ENCODE measurements at places on chromosomes 12 and 14. TPM values are rescaled to one million over a fixed set of nuclear protein-coding genes. Genes with fewer than 3 reads are reported as not detected.

DNA sequence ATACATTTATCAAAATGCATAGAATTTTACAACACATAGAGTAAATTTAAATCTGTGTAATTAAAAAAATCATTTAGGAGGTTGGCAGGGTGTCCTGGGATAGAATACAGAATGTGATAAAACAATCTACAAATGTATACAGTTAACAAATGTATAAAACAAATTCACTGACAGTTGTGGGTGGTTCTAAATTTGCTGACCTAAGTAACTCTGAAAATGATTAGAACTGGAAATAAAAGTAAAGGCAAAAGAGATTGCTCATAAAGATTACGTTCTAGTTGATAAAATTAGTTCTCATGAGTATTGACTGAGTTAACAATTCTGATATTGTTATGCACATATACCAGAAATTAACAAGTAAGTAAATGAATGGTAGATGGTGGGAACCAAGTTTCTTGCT, 1827.3 kb upstream of the FLRT2 start:
- DNase-seq = no peak

KRT1 gene
- not detected for total RNA-seq

GRCh38 chr12:109953656-109954055, 42.5 kb downstream of the GIT2 start:
- no peak for DNase-seq

PMEL gene
- 0.55 TPM for total RNA-seq

CLEC4E gene
- total RNA-seq = not detected

DNA sequence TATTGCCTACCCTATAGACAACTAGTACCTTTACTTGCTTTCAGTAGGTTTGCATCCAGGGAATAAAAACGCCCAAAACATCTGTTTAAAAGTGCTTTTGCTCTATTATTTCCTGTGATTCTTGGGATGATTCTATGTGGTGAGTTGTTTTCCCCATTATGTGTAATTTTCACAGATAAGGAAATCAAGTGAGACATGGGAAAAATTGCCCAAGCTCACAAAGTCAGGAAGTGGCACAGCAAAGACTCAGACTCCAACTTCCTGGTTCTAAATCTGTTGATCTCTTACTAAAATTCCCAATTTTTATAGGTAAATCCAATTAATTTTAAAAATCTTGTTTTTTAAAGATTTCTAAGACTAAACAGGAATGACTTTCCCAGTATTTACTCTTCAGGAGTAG, 39.0 kb downstream of the NID2 start:
- no peak for DNase-seq

TRMT5 gene
- 8.0 TPM for total RNA-seq

DNA sequence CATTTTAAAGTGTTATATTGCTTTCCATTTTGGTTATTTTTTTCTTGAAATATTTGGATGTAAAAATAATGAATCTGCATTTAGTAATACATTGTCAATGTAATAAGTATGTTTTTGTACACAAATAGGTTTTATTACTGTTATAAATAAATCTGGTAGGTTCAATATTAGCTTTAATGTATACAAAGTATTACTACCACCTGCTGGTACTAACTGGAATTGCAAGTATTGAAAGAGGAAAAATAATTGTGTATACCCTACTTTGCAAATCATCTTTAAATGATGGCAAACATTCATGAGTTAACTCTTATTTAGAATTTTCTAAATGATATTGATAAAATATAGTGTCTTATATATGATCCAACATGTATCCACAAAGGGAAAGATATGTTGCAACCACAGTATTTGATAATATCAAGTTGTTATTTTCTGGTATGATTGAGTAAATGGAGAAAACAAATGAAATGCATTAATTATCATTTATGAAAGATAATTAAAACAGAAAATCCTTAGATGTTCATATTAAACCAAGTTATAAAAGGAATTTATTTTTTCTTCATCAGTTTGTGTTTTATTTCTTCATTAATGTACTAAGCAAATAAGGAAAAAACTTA, 3.2 kb downstream of the OR4K2 start:
- DNase-seq = no peak

DNA sequence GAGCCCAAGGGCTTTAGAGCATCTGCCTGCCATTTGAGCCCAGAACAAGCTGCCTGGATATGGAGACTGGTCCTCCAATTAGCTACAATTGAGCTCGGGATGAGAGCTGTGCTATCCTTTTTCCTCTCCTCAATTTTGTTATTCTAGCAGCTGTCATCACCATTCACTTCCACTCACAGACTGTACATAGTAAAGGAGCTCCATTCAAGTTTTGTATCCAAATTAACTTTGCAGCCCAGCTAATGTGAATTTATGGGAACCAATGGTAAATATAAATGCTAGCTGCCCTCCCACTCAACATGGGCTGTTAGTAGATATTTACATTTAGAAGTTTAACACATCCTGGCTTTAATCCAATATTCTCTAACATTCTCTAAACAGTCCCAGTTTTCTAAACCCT, 44.6 kb downstream of the BMP4 start:
- no peak for DNase-seq

DNA sequence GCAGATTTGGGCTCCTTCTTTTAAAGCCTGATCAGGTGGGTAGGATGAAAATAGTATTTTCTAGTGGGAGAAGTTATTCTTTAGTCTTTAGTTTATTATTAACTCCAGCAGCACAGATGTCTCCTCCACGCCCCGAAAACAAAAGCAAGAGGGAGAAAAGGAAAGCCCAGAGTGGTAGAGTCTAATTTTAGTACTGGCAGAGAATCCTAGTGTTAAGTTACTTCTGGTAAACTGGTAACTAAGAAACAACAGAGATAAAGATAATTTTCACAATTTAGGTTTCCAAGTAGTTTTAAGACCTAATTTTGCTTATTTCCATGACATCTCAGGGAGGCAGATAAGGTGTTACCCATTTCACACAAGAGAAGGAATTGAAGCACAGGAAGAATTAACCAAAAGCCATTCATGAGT, 16.3 kb downstream of the ATP5MC2 start:
- no peak for DNase-seq

DNA sequence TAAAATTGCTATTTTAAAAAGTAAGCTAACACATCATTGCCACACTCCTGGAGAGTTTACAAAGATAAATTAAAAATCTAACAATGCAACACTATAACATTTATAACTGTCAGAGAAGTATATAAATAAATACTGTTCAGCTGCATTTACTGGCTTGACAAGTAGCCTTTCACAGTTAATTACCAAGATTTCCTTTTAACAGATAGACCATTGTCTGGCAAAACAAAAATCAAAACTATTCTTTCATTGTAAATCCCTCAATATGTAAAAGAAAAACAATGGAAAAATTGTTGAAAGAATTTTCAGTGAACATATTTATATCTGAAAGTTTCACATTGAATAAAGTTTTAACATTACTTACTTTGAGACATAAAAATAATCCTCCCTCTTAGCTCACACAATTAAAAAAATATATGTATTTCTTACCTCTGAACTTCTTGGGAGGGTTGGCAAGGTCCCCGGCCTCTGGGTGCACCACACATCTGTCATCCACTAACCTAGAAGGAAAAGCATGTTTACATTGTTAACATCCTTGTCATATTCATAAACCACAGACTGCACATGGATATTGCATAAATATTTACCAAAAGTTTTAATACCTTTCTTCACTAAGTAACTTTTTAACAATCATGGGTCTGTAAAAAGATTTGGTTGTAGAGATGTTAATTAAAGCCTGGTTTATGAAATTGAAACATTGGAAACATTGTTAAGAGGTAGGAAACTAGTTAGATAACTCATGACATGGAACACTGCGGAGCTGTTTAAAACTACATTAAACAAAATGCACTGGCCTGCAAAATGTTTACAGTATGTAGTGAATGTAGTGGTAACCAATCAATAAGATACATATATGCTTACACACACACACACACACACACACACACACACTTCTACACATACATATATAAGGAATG, 43.0 kb downstream of the ITPR2 start:
- DNase-seq = no peak

- DNase-seq = no peak
These were observed 746 bp downstream of the DNAI7 start for GRCh38 chr12:25194214-25194613.

DNA sequence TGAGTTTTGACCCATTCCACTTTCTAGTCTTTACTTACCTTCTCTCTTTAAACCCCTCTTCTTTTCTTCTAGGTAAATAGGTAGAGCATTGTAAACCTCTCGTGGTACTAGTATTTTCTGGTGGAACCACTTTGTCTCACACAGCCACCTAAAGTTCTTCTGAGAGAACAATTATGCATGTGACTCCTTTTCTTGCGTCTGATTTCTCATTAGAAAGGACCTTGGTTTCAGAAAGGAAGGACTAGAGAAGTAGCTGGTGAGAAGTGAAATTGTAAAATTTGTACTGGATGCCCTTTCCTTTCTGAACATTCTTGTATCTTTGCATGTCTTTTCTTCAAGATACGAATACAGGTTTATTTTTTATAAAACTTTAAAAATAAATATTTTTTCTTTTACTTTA, 99.0 kb downstream of the NUBPL start:
- DNase-seq = no peak

GRCh38 chr12:60501124-60501729, 905.4 kb downstream of the SLC16A7 start:
- no peak for DNase-seq

- DNase-seq = no peak
These were observed 90.0 kb upstream of the TMEM263 start for GRCh38 chr12:106865683-106866082.

DNA sequence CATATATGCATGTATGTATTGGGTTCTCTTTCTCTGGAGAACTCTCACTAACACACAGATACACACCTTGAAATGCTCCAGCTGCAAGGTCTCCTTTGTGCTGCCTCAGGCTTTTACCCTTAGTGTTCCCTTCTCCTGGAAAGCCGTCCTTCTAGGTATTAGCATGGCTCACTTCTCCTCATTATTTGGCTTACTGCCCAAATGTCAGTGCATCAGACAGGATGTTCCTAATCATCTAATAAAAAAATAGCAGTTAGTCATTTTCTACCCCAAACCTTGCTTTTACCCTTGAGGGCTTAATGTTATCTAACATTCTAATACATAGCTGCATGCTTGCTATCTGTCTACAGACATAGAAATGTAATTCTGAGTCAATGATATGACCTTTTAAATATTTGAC, 109.0 kb upstream of the SLC16A7 start:
- no peak for DNase-seq

DNA sequence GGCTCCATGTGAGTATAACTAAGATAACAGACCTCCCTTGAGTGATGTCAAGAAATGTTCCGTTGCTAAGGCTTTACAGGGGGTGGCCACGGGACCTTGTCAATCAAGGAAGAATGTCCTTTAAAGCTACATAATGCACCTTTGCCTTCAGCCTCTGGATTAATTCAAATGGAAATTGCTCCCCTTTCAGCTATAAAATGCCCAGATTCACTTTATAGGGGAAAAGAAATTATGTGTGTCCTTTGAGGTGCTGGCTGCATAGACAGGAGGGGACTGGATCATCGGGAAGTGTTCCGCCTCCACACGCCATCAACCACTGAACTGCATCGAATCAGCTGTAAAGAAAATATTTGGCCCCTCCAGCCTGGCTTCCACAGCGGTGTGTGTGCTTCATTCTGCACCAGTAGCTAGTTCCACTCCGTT, 415.4 kb downstream of the DPF3 start:
- DNase-seq = no peak

LRRK2 gene
- not detected for total RNA-seq

DNA sequence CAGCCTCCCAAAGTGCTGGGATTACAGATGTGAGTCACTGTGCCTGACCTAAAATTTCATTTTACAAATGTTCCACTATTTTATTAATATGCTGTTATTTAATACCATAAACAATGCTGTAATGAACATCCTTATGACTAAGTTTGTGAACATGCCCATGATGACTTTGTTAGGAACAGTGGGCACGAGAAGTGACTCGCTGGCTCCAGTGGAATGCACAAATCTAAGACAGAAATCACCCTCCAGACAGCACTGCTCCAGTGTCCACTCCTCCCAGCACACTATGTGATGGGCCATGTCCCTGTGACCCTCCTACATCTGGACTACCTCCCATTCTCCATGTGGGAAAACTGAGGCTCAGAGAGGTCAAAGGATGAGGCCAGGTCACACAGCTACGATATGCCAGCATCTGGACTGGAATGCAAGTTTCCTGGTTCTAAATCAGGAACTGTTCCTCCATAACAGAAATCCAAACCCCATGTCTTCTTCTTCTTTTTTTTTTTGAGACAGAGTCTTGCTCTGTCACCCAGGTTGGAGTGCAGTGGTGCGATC, 57.9 kb downstream of the GPR68 start:
- no peak for DNase-seq

RNASE3 gene
- not detected for total RNA-seq

ENDOU gene
- total RNA-seq = not detected

DNA sequence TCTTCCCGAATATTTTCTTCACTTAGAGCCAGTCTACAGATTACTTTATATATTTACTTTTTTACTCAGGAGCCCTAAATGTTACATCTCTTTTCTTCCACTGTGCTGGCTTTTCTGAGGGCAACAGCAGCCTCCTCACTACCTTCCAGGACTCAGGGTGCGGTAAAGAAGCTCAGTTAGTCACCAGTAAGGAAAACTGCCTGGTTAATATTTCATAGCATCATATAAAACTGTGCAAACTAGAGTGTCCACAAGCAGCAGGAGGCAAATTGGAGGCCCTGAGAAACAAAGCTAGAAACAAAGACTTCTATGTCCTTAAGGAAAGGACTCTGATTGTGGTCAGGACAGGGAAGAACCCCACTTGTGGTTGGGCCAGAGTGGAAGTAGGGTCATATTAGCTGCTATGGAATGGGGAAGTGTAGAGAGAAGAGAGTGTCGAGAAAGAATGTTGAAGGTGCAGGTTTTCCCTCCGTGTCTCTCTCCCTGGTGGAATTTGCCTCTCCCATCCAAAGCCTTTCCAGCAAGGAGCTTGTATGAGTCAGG, 220.1 kb downstream of the SLC15A4 start:
- no peak for DNase-seq

- DNase-seq = no peak
These were observed 74.8 kb upstream of the PRMT8 start for GRCh38 chr12:3416159-3416558.

DICER1 gene
- 57.5 TPM for total RNA-seq

DNA sequence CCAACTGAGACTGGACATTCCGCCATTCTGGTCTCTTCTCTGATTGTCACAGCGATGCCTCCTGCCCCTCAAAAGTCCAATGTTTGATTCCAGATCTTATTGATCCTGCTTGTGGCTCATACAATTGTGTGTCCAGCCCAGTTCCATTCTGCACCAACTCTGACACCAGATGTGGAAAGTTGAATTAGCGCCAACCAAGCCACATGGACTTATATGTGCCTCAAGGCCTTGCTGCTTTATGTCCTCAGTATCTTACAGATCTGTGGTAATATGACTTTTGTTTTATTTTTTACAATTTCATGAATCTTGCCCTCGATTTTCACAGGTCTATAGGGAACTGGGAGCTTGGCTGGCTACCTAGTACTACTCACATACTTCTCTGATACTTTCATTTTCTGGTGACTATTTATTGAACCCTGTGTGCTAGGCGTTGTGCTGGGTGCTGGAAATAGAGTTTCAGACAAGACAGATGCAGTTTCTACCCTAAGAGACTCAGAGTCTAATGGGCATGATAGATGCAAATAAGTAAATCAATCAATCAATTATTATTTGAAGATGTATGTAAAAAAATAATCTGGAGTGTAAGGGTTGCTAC, 472.0 kb downstream of the TMTC2 start:
- no peak for DNase-seq

FAM181A gene
- not detected for total RNA-seq

FAM90A1 gene
- total RNA-seq = 0.10 TPM
